ENCODE measurements at places on chromosomes 1 and 21. TPM values are rescaled to one million over a fixed set of nuclear protein-coding genes. Genes with fewer than 3 reads are reported as not detected.

Gene SPAG17
- total RNA-seq: 13.5 TPM

Gene SH3BGR
- total RNA-seq: 15.6 TPM

Gene FCRL4
- total RNA-seq: not detected

Gene ERG
- 13.6 TPM for total RNA-seq

Gene FCRL6
- 0.16 TPM for total RNA-seq

Gene MFN2
- 52.3 TPM for total RNA-seq

Gene LAMTOR5
- total RNA-seq: 34.8 TPM

Gene HSPB7
- total RNA-seq: 5.3 TPM

Gene MYBPH
- total RNA-seq: 4.5 TPM

Data from camera-type eye (tissue), 1 donor.